ENCODE measurements at places on chromosomes 2 and 18.

DNA sequence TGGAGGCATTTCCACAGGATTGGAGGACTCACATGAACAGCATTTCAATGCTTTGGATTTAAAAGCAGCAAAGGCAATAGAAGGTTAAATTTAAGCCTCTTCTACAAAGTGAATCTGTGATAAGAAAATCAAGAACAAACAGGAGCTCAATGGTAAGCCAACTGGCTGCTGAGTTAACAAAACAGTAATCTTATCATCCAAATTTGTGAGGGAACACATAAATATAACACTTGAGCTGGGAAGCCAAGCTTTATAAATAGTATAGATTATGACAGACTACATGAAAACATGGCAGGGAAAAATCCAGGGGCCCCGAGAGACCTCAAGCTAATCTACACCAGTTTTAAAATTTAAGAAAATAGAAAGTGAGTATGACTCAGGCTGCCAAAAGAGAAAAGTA lies 108.5 kb upstream of the PGAP1 start:
- DNase-seq = no peak

GRCh38 chr2:232697807-232698110 lies 628 bp downstream of the GIGYF2 start:
- no peak for DNase-seq

DNA sequence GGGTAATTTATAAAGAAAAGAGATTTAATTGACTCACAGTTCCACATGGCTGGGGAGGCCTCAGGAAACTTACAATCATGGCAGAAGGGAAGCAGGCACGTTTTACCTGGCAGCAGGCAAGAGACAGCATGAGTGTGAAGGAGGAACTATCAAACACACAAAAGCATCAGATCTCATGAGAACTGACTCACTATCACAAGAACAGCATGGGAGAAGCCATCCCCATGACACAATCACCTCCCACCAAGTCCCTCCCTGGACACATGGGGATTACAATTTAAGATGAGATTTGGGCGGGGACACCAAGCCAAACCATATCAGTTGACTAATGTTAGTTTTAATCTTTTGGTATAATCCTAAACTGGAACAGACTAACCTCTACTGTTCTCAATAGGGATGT lies 49.1 kb upstream of the CPO start:
- no peak for DNase-seq

- no peak for DNase-seq
These were observed 210.6 kb downstream of the SEPTIN10 start for GRCh38 chr2:109402980-109403840.
